ENCODE measurements at places on chromosomes 12 and 14.

GRCh38 chr12:47067176-47067575 is 12.2 kb upstream of the PCED1B start:
- DNase-seq, result no peak

GRCh38 chr12:49632986-49633702 is 9.8 kb downstream of the PRPF40B start:
- no peak for DNase-seq

GRCh38 chr12:2854669-2855453 is 2.0 kb downstream of the TEX52 start:
- no peak for DNase-seq

DNA sequence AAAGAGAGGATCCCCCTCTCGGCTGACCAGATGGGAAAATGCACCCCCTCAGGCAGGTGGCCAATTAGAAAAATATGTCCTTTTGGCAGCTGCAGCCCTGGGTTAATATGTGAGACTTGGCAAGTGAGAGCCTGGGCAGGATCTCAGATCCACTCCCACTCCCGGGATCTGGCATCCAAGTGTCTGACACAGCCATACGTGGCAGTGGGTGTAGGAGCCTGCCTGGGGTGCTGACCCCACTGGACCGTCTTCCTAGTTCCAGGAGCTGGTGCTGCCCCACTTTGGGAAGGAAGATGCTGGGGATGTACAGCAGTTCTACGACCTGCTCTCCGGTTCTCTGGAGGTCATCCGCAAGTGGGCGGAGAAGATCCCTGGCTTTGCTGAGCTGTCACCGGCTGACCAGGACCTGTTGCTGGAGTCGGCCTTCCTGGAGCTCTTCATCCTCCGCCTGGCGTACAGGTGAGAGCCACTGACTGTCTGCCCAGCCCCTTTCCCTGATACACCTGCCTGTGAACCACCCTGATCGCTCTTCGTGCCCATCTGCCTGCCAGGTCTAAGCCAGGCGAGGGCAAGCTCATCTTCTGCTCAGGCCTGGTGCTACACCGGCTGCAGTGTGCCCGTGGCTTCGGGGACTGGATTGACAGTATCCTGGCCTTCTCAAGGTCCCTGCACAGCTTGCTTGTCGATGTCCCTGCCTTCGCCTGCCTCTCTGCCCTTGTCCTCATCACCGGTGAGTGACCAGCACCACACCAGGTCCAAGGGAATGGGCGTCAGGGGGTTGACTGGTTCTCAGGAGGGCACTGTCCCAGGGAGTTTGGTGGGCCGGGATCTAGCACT is 5.8 kb downstream of the NR4A1 start:
- no peak for DNase-seq

- peak; percentile 83 for DNase-seq
Observed at GRCh38 chr12:62686938-62687337, 220.3 kb downstream of the MON2 start.

DNA sequence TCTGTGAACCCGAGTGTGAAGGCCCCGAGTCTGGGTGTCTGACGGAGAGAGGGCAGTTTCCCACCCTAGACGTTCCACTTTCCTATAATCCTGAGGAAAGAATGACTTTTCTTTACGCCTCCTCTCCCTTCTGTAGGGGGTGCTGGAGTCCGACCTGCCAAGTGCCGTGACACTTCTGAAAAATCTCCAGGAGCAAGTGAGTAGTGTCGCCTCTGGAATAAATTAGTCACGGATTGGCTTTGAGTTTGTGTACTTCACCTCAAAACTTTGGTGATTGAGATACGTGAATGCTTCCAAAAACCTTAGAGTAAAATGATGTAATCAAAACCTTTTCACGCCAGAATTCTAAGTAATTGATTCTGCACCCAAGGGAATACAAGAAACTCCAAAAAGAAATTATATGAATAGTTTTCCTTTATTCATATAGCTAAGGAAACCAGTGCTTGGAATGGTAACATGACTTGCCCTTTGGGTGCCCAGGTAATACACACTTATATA is 452 bp downstream of the NGDN start:
- no peak for DNase-seq

DNA sequence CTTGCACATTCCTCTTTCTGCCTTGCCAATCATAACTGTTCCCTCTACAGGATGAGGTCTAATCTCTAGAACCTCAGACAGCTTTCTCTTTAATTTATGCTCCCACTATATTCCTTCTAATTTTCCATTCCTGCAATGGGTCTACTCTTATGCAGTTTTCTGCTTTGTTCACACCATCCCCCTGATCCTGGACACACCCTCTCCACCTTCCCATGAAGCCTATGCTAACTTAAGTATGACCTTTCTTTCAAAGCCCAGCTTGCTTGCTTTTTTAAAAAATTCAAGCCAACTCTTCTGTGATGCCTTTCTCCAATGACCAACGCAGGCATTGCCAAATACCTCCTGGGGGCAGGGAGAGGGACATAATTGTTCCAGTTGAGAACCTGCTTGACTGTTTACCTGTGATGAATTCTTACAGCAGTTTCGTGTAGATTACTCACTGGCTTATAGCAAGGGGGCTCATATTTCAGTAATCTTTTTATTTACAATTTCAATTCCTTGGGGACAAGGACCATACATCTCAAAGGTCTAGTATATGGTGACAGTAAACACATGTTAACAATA is 7.8 kb downstream of the SLC38A1 start:
- no peak for DNase-seq

GRCh38 chr14:105139212-105139825 is 29.3 kb downstream of the JAG2 start:
- no peak for DNase-seq

DNA sequence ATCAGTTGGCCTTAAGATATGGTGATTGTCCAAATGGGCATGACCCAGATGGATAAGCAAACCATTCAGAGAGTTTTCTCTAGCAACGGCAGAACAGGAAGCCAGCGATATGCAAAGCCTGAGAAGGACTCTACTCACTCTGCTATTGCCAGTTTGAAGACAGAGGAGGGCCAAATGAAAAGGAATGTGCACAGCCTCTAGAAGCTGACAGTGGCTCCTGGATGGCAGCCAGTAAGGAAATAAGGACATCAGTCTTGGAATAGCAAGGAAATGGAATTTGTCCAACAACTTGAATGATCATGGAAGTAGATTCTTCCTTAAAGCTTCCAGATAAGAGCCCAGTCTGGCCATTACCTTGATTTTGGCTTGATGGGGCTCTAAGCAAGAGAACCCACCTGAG is 60.0 kb downstream of the TMTC2 start:
- DNase-seq, result peak; percentile 54

- peak; percentile 58 for DNase-seq
Observed at GRCh38 chr12:26631846-26632245, 201.1 kb downstream of the ITPR2 start.

GRCh38 chr14:38197001-38197783 is 10.5 kb upstream of the SSTR1 start:
- DNase-seq, result peak; percentile 82

DNA sequence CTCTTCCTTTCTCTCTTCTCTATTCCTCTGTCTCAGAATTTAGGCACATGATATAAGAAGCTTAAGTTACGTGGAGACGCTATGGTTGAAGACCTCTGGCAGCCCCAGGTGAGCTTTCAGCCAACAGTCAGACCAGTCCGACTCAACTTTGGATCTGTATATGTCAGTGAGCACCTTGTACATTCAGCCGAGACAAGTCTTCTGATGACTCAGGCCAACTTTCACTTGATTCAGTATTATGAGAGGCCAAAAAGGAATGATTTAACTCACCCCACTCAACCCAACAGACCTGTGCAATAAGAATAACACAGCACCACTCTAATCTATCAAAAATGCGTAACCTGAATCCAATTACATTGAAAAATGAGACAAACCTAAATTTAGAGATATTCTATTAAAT is 47.5 kb upstream of the FOXG1 start:
- DNase-seq, result no peak

DNA sequence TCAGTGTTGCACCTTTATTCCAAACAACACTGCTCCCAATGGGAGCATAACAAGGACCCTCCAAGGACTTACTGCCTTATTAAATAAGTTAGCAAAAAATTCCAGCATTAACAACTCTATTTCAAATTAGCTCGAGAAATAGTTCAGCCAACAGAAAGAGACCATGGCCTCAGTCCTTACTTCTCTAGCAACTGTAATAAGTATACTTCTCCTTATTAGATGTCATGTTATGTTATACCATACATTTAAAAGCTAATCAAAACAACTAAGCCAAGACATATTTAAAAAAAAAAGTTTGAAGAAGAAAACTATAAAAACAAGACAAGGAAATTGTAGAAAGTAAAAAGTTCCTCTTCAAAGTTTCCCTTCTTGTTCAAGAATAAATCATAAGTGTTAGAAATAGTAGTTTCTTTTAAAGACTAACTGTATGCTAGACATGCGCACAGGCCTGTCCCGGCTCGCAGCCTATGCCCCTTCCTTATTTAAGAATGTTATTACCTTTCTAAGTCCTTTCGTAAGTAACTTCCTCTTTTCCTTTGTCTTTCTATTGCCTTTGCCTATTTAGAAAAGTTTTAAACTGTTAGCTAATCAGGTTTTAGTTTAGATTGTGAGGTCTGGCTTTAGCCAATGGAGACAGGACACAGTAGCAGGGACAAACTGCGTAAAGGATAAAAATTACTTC is 68.6 kb downstream of the RESF1 start:
- DNase-seq, result no peak
